ENCODE measurements at places on chromosomes 16 and 17.

DNA sequence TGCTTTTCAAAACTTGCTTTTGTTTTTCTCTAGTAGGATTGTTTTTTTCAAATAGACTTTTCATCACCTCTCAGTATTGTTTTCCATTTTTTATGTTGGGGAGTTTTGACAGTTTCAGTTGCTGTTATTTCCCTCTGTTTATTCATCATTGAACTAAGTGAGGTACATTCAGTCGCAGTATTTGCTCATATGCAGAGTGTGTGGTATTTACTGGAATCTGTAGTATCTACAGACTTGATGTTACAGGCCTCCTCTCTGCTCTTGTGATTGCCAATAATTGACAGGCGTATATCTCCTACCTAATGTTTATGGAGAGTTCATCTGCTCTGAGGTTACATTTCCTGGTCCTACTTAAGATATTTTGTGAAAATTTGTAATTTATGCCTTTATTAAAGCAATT lies 49.6 kb downstream of the COX10 start:
- DNase-seq: no peak

- no peak for DNase-seq
These were observed 13.8 kb upstream of the DLX4 start for GRCh38 chr17:49955157-49955556.

- DNase-seq: no peak
These were observed 18.3 kb downstream of the CDIPT start for GRCh38 chr16:29844575-29845331.

GRCh38 chr16:67445441-67445912 lies 14.6 kb downstream of the HSD11B2 start:
- DNase-seq: no peak

DNA sequence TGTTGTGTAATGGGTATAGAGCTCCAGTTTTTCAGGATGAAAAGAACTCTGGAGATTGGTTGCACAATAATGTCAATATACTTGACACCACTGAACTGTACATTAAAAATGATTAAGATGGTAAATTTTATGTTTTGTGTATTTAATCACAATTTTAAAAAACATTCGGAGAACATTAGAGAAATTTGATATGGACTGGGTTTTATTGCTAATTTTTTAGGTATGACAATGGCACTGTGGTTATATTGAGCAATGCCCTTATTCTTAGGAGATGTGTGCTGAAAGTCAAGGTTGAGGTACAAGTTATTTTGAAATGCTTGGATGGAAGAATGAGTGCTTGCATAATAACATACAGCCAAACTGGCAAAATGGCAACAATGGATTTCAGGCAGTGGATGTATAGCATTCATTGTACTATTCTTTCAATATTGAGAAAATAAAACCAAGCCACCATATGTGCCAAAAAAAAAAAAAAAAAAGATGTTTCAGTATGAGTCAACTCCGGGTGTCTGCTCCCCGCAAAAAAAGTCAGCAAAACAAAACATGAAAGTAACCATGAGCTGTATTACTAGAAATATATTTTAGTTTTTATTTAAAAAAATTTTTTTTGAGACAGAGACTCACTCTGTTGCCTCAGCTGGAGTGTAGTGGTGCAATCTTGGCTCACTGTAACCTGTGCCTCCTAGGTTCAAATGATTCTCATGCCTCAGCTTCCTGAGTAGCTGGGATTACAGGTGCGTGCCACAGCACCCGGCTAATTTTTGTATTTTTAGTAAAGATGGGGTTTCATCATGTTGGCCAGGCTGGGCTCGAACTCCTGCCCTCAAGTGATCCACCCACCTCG lies 19.8 kb downstream of the HOXB1 start:
- DNase-seq: no peak

All from cortex of kidney (tissue), 1 donor.